ENCODE measurements at places on chromosomes 13 and 19.

GRCh38 chr13:24267801-24268200, 41.6 kb upstream of the C1QTNF9 start:
- no peak for DNase-seq

GRCh38 chr19:43983544-43983911, 460 bp upstream of the ZNF155 start:
- DNase-seq: no peak

- no peak for DNase-seq
Measured at GRCh38 chr13:89923052-89923451, 1424.4 kb upstream of the MIR17HG start.

GRCh38 chr19:408441-408901, 476 bp downstream of the C2CD4C start:
- no peak for DNase-seq

GRCh38 chr13:99439048-99439447, 62.2 kb upstream of the TM9SF2 start:
- DNase-seq: no peak

- no peak for DNase-seq
Measured at GRCh38 chr13:112859817-112860190, 109.2 kb upstream of the MCF2L start.

DNA sequence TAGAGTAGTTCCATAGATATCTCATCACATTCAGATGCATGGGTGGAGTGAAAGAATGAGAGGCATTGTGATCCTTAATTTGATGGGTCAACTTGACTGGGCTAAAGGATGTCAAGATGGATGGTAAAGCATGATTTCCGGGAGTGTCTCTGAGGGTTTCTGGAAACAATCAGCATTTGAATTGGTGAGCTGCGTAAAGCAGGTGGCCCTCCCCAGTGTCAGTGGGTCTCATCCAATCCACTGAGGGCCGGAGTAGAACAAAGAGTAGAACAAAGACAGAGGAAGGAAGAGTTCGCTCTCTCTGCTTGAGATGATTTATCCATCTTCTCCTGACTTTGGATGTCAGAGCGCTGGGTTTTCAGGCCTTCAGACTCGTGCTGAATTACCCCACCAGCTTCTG, 43.1 kb downstream of the SERP2 start:
- DNase-seq: no peak

DNA sequence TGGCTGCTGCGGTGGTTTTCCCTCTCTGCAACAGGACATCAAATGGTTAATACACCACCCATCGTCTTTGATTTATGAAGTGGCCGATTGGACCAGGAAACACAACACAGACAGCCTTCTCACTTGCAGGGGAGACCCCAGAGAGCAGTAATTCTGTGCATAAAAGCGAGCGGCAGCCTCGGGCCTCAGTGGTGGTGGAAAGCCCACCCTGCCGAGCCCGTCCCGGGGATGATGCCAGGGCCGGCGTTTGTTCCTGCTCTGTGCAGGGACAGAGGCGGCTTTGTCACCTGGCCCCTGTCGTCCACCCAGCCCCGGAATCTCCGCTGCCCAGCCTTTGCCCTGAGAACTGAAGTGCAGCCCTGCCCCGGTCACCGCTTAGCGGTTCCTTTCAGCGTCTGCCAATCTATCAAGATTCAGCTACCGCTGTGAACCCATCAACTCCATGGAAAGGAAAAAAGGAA, 184.4 kb downstream of the TSHZ3 start:
- no peak for DNase-seq

DNA sequence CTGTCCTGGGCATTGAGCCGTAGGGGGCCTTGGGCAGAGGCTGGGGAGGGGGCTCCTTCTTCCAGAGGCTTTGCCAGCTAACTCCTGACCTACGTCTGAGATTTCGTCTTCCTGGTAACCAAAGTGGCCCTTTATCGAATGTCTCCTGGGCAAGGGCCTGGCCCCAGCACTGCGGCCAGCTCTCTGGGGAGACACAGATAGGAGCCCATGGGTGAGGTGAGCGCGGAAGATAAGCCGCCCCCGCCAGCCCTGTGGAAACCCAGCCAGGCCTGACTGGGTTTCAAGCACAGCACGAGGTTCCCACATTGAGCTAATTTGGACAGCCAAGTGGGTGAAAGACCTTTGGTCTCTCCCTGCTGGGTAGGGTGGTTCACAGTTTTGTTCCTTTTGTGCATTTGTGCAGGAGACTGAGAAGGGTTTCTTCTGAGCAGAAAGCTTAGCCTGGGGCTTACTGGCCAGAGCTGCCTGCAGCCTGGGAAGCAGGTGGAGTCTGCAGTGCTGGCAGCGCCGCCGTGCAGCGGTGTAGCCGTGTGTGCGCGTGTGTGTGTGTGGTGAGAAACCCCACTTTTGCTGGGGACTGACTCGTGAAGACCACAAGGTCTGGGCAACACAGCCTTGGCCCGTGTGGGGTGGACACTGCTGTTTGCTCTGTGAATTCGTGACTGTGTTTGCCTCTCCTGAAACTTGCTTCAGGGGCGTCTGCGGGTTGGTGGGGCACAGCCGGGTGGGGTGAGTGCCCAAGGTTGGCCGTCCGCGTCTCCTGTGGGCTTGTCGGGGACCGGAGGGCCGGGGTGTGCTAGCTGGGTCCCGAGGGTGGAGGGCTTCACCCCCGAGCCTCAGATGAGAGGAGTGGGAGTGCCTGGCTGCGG, 2.5 kb downstream of the BSG start:
- DNase-seq: no peak

- DNase-seq: no peak
Measured at GRCh38 chr13:111395511-111396393, 75.3 kb downstream of the TEX29 start.

DNA sequence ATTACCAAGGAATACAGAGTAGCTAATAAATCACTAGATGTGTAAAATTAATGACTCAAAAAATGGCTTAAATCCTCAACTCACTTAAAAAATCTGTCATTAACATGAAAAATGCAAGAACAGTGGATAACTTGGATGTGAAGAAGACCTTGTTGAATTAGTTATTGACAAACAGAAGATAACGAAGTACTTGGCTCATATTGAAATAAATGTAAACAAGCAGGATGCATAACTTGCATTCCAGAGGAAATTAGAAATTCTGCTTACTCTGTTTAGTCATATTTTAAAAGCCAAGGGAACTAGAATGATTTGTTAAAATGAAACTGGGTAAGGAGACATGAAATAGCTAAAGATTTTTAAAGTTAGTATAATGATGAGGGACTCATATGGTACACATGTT, 1812.2 kb downstream of the PCDH9 start:
- DNase-seq: no peak

DNA sequence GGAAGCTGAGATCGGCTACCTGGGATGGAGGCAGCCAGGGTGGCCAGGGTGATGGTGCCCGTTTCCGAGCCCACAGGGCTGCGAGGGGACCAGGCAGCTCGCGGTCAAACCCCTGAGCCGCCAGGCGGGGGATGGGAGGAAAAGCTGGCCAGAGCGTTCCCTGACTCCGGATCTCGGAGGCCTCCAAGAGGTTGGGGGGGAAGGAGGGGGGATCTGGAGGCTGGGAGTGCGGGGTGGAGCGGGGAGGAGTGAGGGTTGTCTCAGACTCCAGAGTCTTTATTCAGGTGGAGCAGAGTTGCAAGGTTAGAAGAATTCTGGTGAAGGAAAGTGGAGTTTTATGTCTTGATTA, 1.1 kb downstream of the CACNG7 start:
- DNase-seq: no peak

DNA sequence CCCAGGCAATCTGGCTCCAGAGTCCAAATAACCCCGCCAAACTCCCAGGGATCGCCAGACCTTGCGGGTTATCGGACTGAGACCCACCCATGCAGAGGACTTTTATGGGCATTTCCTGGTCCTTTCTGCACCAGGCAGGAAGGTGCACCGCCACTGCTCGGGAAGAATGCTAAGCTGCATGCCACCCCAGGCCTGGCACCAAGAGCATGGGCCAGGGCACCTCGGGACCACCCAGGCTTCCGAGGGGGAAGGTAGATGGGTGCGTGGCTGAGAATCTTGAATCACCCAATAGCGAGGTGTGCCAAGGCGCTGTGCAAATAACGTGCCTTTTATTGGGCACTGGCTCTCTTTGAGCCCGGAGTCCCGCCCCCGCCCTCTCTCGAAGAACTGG, 422 bp upstream of the ZNF575 start:
- DNase-seq: no peak

- DNase-seq: no peak
Measured at GRCh38 chr13:27081893-27082679, 89.5 kb downstream of the USP12 start.

DNA sequence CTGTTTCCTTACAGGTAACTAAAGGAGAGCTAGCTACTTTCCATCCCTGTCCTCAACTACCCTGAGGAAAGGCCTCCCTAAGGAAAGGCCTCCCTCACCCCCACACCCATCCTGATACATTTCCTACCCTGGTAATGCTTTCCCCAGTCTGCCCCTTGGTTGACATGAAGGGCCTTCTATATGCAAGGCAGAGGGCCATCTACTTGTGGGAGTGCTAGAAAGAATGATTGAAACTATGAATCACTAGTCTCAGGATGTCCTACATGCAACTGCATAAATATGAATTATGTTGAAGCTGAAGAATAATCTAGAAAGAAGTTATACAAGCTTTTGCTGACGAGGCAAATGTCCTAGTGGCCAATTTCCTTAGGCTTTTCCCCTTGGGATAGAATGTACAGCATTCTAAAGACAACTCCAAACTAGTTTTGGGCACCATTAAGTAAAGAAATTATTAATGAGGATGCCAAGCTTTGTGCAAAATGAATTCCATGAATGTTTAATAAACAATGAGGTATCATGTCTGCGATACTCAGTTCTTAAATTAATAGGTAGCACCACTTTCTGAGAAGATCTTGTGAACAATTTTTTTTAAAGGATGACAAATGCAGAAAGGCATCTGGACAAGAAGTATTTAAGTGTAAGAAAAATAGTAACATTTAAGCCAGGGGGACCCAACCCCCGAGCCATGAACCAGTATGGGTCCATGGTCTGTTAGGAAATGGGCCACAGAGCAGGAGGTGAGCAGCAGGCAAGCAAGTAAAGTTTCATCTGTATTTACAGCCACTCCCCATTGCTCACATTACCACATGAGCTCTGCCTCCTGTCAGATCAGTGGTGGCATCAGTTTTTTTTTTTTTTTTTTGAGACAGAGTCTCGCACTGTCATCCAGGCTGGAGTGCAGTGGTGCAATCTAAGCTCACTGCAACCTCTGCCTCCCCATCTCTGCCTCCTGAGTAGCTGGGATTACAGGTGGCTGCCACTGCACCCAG, 223.0 kb downstream of the LHFPL6 start:
- DNase-seq: no peak

DNA sequence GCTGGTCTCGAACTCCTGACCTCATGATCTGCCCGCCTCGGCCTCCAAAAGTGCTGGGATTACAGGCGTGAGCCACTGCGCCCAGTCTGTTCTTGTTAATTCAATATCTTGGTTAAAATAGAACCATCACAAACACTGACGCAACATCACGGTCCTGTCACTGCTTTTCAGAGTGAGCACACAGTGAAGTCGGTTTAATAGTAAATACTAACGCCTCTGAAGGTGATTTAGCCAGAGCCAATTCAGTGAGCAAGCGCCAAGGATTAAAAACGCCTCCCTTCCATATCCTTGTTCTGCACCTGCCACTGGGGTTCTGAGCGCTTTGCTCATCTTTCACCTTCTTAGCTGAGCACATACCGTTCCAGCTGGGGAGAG, 30.3 kb downstream of the LAMP1 start:
- no peak for DNase-seq

DNA sequence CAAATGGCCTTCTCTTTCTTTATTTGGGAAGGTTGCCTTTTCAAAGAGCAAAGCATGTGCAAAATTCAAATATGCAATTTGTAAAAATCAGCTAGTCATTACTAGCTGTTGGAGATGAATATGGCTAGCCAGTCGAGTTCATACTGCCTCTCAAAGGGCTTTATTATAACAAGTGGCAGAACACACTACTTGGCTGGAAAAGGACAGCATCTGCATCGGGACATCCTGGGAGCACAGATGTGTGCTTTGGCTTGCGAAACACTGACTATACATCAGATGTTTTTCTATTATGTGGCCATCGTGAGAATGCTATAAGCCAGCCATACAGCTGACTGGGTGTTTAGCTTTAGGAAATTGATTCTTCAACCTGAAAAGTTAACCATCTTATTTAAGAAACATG, 424.2 kb downstream of the KCTD12 start:
- DNase-seq: no peak

GRCh38 chr19:16070366-16070990, 5.8 kb upstream of the TPM4 start:
- DNase-seq: no peak

DNA sequence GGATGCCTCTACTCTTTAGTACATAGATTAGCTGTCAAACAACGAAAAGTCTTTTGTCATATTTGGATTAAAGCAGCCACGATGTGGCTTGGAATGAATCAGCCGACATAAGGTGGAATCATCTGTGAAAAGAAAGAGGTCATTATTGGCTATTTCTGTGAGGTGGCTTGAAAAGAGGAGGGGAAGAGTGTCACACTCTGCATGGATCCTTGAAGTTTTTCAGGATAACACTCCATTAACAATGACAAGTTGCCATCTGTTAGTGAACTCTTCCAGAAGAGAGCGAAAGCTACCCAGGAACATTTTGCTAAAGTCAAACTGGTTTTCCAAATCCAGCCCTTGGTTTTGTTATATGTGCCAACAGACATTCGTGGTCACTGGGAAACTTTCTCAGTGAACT, 1604.8 kb downstream of the OLFM4 start:
- DNase-seq: no peak

DNA sequence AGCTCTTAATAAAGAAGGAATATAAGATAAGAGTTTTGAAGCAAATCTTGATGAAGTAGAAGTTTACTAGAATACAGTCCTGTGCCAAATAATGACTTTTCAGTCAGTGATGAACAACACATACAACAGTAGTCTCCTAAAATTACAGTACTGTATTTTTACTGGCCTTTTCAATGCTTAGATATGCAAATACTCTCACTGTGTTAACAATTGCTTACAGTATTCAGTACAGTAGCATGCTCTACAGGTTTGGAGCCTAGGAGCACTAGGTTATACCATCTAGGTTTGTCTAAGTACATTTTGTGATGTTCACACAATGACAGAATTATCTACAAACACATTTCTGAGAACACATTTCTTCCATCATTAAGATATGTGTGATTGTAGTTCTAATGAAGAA, 316.7 kb upstream of the KLHL1 start:
- DNase-seq: no peak

GRCh38 chr19:35484252-35485036, 5.8 kb downstream of the KRTDAP start:
- no peak for DNase-seq

DNA sequence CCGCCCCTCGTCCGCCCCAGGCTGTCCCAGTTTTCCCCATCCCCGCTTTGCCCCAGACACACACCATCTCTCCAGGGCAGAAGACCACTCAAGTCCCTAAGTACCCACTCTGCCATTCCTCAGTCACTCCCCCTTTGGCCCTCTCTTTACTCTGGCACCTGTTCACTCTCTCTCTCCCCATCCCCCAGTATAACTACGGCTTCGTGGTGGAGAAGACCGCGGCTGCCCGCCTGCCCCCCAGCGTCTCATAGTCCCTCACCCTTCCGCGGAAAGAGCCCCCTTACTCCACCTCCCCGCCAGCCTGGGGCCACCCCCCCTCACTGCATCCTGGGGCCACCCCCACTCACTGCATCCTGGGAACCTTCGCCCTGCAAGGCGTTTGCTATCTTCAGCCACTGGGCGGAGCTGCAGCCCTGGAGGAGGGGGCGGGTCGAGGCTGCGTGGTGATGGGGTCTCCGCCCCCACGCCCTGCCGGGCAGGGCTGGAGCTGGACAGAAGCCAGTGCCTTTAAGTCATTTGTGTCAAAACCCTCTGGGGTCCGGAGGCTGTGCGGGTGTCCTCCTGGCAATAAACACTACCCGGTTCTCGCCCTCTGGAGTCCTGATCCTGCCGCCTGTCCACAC, 5.0 kb downstream of the MVB12A start:
- DNase-seq: no peak
